ENCODE measurements at places on chromosomes 1 and 21. TPM values are rescaled to one million over a fixed set of nuclear protein-coding genes. Genes with fewer than 3 reads are reported as not detected.

RGS21 gene
- not detected for total RNA-seq

TRIM17 gene
- total RNA-seq = not detected

DNA sequence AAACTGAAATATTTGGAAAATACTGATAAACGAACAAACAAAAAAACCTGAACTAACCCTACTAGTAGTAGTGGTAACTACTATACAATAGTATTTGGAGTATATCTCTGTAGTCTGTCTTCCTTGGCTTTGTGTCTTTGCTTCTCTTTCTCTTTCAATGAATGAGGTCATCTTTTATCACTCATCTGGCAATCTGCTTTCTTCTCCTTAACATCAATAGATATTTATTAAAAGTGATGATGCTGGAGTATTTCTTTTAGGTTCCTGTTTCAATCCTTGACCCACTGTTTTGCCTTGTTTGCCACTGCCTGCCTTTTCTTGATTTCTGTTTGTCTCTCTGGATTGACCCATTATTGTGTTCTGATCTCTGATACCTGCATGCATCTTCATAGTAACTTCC is 71.5 kb downstream of the ROR1 start:
- DNase-seq = no peak

DNA sequence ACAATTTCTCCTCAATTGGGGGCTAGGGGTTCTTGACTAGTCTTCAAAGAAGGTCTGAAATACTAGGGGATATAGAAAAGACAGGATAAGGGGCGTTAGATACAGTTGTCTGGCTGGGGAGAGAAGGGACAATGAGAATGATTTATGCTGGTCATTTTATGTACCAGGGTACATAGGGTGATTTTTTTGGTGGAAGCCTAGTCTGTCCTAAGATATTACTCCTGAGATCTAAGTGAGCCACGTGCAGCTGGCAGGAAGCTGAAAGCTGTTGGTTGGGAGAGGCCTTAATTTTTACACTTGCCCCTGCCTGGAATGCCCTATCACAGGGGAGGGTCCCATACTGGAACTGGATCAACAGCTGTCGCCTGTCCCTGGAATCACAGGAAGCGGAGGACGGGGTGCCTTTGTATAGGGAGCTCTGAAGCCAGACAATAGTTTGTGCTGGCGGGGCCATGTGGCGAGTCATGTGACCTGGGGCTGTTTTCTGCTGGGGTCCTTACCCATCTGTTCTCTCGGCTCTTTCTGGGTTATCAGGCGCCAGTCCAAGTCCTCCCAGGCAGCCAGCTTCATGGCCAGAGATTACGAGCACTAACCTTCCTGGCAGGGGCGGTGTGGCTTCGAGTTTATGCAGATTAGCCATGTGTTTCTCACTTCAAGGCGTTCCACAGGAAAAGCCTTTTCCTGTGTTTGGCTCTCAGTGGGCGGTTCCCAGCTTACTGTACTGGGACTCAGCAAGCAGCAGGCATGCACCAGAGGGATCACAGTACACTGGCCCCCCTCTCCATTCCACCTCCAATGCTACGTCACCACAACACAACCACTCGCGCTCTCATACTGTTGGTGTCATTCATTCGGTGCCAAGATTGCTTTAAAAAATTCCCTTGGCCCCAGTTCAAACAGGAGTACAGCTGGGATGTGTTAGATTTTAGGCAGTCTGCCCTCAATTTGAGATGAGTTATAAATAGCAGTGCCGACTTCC is 27.5 kb downstream of the ARID1A start:
- DNase-seq = peak; percentile 36

DNA sequence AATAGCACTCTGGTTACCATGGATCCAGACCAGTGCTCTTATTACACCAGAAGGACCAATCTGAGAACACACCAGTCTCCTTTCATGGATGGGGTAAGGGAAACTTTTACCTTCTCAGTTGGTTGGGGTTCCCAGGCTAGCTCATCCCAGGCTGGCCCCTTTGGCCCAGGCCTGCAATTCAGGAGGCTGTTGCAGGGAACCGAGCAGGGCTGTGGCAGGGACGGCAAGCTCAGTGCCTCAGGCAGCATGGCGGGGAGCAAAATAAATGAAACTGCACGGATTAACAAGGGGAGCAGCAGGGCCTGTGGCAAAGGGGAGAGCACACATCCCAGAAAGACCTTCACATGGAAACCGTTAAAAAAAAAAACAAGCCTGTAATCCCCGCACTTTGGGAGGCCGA is 57.0 kb downstream of the DMRTB1 start:
- DNase-seq = no peak

GRCh38 chr1:29708796-29709703 is 472.7 kb downstream of the PTPRU start:
- peak; percentile 30 for DNase-seq
